Inflammatory macrophage treated with lipopolysaccharide for 1 hour (primary cell): ENCODE measurements at places on chromosomes 7 and 10.

- no peak for DNase-seq
Observed at GRCh38 chr7:103686064-103686463, 240.1 kb upstream of the SLC26A5 start.

DNA sequence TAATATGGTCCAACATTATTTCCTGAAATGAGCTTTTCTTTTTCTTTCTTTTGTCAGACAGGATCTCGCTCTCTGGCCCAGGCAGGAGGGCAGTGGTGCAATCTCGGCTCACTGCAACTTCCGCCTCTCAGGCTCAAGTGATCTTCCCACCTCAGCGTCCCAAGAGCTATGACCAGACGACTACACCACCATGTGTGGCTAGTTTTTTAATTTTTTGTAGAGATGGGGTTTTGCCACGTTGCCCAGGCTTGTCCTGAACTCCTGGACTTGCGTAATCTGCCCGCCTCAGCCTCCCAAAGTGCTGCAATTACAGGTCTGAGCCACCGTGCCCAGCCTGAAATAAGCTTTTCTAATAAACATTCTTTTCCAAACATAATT is 48.6 kb downstream of the CUL2 start:
- DNase-seq = peak; percentile 52

GRCh38 chr10:101208543-101208942 is 20.7 kb downstream of the LBX1 start:
- no peak for DNase-seq

GRCh38 chr7:2723138-2723850 is 35.3 kb downstream of the AMZ1 start:
- no peak for DNase-seq

- DNase-seq = no peak
Observed at GRCh38 chr10:111072232-111072631, 4.6 kb upstream of the ADRA2A start.

DNA sequence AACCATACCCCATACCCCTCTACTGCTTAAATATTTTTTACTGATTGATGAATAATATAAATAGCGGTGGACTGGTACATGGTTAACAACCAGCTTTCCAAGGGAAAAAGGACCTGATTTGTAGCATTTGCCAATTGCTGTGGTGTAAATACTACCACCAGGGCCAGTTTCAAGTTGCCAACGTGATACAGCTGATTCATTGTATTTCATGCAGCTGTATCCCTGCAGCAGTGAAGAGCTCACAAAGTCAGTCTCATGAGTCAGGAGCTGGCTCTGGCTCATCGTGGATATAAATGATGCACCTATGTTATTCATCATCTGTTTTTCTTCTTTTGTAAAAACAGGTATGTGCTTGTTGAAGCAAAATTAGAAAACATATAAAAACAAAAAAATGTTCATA is 15.2 kb downstream of the CALML5 start:
- no peak for DNase-seq

DNA sequence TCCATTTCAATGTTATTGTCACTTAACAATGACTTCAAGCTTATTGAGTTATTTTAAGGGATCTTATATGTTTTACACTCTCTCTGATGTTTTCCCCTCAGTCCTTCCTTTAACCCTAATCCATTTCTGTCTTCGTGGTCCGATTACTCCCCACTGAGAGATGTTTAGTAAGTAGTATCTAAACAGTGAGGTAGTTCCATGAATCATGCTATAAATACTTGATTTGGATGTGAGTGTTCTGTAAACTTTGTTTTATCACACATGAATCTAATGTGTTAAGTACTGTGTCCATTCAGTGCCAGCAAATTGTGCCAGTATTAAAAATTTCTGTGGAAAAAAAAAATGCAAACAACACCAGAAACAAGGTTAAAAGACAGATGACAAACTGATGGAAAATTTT is 18.6 kb downstream of the RPP30 start:
- DNase-seq = no peak

GRCh38 chr10:107054469-107055156 is 109.9 kb downstream of the SORCS1 start:
- DNase-seq = no peak

GRCh38 chr7:159104188-159104920 is 40.3 kb downstream of the VIPR2 start:
- no peak for DNase-seq

DNA sequence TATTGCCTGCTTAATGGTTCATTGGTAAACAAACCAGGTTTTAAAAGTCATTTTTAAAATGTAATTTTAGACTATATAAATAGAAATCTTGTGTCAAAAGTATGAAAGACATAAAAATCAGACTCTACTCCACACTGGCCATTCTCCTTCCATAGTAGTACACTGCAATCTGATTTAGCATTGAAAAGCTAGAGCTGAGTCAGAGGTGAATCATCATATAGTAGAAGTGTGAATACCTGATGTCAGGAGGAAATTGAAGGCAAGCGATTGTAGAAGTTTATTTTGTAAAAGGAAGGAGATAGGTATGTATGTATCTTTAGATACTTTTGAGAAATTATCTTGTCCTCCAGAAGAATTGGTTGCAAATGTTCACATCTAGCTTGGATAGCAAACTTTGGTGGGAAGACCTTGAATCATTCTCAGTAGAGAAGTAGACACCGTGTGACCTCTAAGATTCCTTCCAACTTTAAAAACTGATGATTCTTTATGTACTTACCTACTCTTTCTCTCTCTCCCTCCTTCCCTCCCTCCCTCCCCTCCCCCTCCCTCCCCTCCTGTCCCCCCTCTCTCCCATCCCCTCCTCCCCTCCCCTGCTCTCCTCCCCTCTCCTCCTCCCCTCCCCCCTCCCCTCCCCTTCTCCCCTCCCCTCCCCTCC is 88.1 kb downstream of the BTAF1 start:
- no peak for DNase-seq

DNA sequence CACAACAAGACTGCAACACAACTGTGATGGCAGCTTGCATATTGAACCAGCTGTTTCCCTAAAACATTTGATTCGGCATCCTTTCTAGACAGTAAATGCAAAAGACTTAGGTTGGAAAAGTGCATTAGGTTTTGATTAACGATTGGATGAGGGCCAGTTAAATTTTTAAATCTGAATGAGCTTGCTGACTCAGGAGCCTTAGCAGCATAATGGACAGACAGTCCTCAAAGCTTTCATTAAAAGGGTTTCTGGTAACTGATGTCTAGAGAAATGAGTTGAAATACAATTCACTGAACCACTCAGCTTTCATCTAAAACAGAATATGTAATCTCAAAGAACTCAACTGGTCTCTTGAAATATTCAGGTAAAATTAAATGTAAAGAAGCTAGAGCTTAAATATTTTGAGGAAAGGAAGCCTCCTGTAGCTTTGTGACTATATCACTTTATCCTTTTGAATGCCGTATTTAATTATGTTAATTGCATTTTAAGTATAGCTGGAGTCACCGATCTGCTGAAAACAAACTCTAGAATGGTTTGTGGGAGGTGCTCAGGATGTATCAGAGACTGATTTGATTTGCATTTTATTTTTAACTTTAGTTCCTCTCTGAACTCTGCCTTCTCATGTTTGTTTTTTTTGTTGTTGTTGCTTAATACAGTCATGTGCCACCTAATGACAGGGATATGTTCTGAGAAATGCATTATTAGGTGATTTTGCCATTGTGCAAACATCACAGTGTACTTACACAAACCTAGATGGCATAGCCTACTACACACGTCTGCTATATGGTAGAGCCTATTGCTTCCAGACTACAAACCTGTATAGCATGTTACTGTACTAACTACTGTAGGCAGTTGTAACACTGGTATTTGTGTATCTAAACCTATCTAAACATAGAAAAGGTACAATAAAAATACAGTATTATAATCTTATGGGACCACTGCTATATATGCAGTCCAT is 29.2 kb upstream of the ATRNL1 start:
- peak; percentile 17 for DNase-seq

GRCh38 chr10:108465871-108466641 is 1301.5 kb upstream of the SORCS1 start:
- no peak for DNase-seq

DNA sequence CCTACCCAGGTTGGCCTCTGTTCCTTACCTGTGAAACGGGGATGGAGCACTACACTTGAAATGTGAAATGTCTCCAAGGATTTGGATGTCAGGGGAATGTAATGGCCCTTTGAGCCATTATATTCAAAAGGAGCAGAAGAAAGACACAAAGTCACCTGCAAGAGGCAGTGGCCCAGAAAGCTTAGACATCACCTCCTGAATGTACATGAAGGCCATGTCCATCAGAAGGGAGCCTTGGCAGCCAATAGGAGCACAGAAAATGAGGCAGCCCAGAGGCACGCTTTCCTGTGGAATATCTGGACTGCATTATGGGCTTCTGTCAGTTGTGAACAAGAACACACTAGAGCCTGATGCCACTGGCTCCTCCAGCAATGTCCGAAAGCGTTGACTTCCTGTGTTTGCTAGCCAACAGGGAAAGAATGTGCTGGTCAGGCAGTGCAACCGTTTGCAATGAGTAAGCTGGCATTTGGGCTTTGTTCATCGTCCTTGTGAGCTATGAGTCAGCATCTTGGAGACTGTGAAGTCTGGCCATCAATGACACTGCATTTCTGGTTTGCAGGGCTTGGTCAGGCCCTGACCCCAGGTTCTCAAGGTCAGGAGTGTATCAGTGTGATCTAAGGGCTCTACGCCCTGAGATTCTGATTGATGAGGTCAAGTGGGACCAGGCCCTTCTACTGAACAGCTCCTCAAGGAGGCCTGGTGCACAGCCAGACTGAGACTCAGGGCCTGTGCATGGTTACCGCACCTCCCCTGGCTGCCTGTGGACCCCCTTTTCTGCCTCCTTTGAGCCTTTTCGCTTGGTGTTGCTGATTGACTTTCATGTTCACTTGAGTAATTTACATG is 222.4 kb downstream of the RPS24 start:
- DNase-seq = peak; percentile 84

GRCh38 chr7:30222515-30223215 is 61.7 kb upstream of the ZNRF2 start:
- DNase-seq = no peak

DNA sequence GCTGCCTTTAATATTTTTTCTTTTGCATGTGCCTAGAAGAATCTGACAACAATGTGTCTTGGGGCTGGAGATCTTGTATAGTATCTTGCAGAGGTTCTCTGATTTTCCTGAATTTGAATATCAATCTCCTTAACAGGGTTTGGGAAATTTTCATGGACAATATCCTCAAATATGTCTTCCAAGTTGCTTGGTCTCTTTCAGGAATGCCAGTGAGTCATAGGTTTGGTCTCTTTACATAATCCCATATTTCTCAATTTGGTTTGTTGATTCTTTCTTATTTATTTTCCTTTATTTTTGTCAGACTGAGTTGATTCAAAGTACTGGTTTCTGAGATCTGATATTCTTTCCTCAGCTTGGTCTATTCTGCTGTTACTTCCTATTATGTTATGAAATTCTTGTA is 208.7 kb upstream of the GLI3 start:
- no peak for DNase-seq

- no peak for DNase-seq
Observed at GRCh38 chr10:123459371-123460091, 206.6 kb upstream of the GPR26 start.

- no peak for DNase-seq
Observed at GRCh38 chr7:134784251-134785049, 5.0 kb downstream of the CALD1 start.

- DNase-seq = no peak
Observed at GRCh38 chr7:85004402-85004801, 182.5 kb downstream of the SEMA3D start.

DNA sequence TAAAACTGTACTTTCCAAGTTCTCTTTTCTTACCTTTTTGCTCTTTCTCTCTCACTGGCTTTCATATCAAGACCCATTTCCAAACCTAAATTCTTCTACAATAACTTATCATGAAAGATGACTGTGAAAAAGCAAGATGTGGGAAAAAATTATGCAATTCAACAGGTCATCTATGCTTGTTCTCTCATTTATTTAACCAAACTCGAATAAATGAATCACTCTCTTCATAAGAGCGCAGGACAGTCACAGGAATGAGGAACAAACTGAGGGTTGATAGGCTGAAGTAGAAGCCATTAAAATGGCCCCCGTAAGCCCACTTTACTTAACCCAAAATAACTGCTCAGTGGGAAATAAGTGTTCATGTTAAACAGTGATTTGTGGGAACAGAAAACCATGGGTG is 1289.7 kb upstream of the SORCS1 start:
- DNase-seq = no peak

DNA sequence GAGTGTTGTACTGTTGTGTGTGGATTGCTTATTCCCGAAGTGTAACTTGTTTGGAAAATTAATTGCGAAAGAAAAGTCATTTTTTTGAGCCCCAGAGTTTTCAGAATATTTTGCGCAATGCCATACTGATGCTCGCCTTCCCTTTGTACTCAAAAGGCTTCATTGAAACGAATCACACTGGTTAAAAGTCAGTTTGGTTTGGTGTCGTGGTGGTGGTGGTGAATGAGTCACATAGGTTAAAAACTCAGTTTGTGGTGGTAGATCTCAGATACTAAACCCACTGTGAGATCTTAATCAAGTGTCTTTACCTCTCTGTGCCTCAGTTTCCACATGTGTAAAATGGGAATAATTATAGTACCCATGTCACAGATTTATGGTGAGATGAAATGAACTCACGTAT is 61.1 kb upstream of the IL6 start:
- no peak for DNase-seq

DNA sequence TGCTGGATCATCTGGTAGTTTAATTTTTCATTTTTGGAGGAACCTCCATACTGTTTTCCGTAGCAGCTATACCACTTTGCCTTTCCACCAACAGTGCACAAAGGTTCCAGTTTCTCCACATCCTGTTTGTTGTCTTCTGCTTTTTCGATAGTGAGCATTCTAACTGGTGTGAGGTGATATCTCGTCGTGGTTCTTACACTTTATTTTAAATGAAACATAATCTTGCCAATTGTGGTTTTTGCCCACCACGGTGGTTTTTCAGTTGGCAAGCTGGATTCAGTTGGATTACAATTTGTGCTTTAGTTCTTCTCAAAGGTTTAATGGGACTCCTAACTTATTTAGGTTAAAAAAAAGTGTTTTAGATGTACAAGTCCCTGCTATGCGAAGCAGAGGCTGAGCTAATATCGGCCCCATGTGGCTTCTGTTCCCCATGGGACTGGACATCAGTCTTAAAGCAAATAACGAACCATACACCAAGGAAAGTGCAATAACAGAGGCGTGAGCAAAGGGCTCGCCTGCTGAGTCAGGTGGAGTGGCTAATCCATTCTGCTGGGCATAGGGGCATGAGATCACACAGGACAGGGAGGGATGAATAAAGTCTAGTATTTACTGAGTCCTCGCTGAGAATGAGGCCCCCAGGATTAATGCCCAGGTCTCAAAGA is 153.6 kb downstream of the AOAH start:
- DNase-seq = peak; percentile 29

DNA sequence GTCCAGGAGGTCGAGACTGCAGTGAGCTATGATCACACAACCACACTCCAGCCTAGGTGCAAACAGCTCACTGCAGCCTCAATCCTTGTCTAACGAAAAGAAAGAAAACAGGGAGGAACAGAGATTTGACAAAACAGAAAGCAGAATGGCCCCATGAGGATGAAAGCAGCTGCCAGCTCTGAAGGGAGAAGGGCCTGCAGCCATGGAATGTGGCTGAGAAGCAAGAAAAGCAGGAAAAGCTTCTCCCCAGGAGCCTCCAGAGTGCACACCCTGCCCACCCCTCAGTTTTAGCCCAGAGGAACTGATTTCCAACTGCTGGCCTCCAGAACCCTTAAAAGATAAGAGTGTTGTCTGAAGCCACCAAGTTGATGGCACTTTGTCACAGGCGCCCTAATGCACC is 13.0 kb downstream of the ESYT2 start:
- DNase-seq = no peak
